ENCODE measurements at places on chromosomes 2 and 18.
A peak's percentile ranks its signal among the peaks of the same experiment; 100 is the strongest.

GRCh38 chr2:221034973-221035372 lies 537.1 kb downstream of the EPHA4 start:
- no peak for DNase-seq

GRCh38 chr2:236355911-236356310 lies 91.7 kb upstream of the ASB18 start:
- no peak for DNase-seq

GRCh38 chr2:208356846-208357574 lies 49.6 kb upstream of the PTH2R start:
- DNase-seq = no peak

DNA sequence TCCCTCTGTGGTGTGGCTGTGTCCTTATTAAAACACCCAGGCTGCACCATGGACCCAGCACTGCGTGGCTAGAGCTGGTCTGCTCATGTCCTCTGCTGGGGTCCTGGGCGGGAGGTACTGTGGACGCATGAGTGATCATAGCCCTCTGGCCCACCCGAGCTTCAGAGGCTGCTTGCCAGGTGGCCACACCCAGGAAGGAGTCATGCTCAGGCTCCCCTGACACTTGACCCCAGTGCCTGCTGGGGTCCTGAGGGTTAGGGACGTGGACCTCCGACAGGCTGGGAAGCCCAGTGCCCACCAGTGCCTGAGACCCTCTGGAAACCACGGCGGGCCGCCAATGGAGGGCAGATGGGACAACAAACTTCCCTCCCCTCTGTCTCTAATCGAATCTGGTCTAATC lies 66.3 kb upstream of the HS6ST1 start:
- no peak for DNase-seq

DNA sequence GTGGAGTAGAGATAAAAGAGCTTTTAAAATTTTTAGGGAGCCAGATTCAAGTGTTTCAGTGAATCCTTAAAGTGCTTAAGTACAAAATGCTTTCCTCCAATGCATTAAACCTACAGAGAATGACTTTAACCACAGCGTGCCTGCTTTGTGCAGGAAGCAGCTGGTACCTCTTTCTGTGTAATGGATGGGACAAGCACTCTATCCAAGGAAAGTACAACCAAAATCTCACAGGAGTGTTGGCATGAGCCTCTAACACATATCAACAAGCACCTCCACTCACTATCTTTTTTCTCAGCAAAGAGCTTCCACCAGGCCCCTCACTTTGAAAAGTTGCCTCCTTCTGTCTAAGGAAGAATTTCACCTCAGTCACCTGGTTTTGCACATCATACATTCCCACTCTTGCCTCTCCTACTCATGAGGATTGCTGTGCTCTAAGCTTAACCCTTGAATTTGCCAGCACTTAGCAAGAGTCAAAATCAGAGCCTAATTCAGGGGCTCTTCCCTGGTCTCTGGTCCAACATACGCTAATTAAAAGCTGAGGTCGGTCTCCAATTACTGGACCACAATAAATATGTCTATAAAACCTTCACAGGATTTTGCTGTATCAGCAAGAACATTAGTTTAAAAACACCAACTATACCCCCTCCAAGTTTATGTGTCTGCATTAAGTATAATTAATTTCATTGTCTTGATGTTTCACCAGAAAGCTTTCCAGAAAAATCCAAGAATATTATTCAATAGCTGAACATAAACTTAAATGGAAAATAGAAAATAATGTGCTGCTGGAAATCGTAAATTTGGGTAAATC lies 68.9 kb downstream of the ZNF521 start:
- DNase-seq = no peak

GRCh38 chr2:145874466-145874865 lies 1354.5 kb upstream of the ZEB2 start:
- DNase-seq = no peak

DNA sequence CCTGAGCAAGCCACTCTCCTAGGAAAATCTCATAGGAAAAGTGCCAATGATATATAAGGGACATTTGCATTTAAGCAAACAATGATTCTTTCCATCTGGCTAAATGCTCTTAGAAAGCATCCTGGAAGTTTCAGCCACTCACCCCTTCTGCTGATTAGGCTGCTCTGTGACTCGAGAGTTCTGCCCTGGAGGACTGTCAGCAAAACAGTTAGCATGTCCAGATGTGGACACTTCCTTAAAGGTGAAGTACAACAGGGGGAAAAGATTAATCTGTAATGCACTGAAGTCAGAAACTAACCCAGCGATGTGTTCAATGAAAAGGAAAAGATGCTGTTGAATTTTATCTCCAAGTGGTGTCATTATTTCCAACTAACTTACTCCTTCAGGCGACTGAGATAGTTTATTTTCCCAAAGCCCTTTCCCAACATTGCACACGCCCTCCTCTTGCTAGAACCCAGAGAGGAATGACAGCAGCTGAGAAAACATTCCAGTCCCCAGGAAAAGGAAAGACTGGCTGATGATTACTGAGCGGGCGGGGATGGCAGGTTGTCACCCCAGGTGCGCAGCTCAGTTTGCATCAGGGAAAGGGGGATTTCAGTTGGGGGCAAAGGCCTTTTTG lies 214.0 kb downstream of the SS18 start:
- no peak for DNase-seq

- DNase-seq = peak; percentile 94
These were observed 133.7 kb downstream of the COMMD1 start for GRCh38 chr2:62038975-62039771.

DNA sequence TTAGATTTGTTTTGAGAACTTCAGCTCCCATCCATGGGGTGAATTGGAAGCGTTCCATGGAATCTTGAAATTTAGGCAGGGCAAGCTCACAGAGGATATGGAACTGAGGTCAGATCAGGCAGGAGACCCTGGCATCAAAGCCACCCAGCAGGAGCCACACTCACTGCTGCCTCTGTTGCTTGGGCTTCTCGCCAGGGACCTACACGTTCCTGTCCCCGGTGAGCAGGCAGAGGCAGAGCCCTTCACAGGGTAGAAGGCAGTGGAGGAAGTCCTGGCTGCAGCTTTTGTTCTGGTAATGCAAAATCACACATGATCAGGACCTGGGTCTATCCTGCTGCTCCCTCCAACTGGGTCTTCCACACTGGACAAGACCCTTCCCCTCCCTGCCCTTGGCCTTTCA lies 42.1 kb downstream of the CAPN13 start:
- DNase-seq = no peak

DNA sequence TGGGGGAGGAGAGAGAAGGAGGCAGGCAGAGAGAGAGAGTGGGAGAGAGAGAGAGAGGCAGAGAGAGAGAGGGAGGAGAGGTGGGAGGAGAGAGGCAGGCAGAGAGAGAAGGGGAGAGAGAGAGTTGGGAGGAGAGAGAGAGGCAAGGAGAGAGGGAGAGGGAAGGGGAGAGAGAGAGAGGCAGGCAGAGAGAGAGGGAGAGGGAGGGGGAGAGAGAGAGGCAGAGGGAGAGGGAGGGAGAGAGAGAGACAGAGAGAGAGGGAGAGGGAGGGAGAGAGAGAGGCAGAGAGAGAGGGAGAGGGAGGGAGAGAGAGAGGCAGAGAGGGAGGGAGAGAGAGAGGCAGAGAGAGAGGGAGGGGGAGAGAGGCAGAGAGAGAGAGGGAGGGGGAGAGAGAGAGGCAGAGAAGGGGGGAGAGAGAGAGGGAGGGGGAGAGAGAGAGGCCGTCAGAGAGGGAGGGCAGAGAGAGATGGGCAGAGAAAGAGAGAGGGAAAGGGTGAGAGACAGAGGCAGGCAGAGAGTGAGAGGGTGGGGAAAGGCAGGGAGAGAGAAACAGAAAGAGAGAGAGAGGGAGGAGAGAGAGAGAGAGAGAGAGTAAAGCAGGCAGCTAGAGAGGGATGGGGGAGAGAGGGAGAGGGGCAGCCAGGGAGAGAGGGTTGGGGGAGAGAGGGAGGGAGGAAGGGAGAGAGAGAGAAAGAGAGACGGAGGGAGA lies 122.2 kb upstream of the PXDN start:
- DNase-seq = no peak

DNA sequence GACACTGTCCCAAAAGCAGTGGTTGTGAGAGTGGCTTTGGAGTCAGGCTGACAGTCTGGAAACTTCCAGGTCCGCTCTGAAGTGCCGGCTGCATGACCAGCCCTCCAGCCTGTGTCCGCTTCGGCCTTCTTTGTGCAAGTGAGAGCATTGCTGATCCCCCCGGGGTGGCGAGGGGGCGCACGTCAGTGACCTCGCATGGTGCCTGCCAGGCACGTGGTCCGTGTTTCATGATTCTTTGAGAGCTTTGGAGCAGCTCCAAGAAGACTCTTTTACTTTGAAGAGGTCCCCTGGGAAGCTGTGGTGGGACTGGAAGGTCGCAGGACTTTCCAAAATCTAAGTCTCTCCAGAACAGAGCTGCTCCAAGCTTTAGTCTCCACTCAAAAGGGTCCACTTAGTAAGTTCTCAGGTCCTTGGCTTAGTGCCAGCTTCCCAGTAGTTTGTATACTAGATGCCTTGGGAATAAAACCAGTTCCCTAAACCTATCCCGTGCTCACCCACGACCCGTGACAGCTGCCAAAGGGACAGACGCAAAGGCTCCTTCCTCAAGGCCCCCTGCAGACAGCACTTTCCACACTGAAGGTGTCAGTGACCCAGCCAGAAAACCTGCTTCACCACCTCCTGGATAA lies 68.8 kb downstream of the ADI1 start:
- DNase-seq = no peak

- no peak for DNase-seq
These were observed 88.6 kb downstream of the SLC5A7 start for GRCh38 chr2:108074946-108075345.

- no peak for DNase-seq
These were observed 4.8 kb upstream of the LYPD6B start for GRCh38 chr2:149033716-149034115.

GRCh38 chr18:59833785-59834184 lies 66.0 kb upstream of the PMAIP1 start:
- no peak for DNase-seq

- DNase-seq = no peak
These were observed 5.8 kb upstream of the TMEM37 start for GRCh38 chr2:119425620-119426395.

DNA sequence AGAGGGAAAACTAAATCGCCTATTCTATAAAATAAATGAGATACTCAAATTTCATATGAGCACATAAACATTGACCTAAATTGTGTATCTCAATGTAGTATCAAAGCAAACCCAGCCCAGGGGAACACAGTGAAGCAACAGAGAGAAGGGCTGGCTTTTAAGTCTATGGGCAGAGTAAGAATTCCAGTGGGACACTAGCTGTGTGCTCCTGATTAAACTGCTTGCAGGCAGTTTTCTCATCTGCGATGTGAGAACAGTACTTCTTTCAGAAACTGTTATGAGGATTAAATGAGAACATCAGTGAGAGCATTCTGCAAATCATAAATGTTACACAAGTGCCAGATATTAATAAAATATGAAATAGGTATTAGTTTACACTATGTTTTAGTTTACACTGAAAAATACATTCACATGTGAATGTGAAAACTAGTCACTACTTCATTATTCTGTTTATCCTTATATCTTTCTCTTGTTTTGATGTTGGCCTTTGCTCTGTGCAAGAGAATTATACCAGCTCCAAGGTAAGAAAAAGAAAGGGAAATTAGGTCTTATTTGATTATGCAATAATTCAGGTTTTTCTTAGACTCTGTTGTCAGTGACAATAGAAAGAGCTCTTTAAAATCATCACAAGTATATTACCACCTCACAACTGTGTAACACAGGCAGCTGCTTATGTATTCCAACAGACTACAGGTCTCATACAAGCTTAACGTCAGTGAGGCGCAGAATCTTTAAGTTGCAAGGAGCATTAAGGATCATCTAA lies 47.5 kb downstream of the GAREM1 start:
- no peak for DNase-seq

DNA sequence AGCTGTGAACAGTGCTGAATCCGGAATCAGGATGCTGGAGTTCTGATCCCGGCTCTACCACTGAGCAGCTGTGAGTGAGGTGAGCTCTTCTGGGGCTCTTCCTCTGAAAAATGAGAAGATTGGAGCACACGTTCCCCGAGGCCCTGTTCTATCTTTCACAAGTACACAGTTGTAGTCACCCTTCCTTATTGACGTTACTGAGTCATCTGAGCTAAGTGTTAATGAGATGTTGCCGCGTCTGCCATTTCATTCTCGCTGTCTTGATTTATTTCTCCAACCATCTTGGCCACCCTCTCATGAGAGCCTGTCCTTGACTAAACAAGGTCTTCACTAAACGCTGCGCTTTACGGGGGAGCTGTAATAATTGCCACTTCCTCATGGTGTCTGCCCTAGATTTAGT lies 31.9 kb upstream of the EFR3B start:
- peak; percentile 32 for DNase-seq

DNA sequence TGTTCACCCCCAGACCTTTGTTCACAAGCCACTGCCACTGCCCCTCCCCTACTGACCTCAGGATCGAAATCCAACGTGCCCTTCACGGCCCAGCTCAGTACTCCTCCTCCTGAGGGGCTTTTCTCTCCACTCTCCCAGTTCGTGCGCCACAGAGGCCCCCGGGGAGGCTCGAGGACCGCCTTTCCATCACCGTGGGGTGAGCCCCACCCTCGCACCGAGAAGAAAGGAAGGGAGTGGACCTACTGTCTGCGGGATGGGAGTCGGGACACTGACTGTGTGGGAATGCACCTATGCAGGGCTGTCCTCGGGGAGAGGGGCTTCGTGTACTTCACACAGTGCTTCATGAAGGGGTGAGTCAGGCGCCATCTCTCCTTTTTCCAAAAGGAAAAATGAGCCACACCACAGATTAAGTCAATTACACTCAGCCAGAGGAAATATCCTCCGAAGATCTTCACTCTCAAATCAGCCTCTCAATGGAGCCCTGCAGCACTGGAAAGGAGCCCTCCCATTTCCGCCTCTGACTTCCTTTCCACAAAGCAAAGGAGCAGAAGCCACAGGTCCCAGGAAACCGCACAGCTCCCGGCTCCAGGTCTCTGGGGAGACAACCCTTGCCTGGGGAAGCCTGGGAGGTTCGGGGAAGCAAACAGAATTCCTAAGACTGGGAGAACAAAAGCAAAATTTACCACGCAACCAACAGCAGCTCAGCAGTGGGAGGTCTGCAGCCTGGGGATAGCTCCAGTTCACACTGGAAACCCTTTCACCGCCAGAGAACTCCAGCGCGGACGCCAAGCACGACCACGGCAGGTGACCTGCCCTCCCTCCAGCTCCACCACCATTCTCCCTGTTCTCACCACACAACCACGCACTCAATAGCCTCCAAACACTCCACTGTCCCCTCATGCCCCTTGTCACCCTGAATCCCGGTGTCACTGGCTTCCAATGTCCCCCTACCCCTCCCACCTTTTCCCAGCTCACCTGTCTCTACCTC lies 21.6 kb downstream of the ADCY3 start:
- DNase-seq = no peak

DNA sequence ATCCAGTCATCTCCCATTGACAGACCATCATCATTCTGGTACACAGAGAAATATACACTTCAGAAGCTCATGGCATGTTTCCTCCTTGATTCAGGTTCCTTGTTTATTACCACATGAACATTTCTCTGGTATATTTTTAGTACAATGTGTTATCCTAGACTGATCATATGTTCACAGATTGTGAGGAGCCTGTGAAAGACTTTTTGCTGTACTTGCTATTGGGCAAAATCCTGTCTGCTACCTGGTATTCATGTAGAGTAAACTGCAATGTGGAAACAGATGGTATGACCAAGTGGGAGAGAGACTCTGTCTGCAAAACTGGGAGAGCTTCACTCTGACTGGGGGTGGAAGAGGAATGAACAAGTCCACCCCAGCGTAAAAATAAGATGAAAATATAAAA lies 657.2 kb downstream of the IRS1 start:
- no peak for DNase-seq
